Uterus (tissue), 4 donors: ENCODE measurements at places on chromosomes 7 and 10.

DNA sequence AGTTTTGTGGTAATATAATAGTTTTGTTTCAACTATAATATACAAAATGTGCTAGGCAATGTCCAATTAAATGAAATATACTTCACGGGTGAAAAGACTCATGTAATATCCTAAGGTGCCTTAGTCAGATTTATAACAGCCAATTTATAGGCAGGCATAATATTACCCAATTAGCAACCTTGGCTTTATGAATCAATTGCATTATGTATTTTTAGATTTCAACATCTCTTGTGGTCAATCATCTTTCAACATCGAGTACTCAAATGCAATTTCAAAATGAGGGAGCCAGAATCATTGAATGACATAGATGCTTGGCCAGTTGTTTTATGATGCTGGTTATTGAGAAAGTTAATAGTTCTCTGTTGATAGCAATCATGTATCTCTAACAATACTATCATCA, 110.3 kb upstream of the SP8 start:
- no peak for DNase-seq

- DNase-seq = no peak
These were observed 42.6 kb upstream of the ANAPC16 start for GRCh38 chr10:72173262-72173618.

DNA sequence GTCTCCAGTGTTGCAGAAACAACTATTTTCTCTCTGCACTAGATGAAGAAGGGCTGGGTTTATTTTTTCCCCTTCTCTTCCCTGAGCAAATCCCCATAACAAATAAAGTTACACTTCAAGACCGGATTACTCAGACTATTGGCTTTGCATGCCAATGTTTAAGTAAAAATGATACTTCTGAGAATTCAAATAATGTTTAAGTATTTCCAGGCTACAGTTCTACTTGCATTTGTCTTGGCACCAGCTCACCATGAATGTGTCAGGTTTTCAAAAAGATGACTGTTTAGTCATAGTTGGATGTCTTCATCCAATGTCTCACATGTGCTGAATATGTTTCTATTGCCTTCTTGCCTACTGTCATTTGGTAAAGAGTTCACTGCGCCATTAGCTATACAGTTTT, 912.6 kb downstream of the GATA3 start:
- no peak for DNase-seq

DNA sequence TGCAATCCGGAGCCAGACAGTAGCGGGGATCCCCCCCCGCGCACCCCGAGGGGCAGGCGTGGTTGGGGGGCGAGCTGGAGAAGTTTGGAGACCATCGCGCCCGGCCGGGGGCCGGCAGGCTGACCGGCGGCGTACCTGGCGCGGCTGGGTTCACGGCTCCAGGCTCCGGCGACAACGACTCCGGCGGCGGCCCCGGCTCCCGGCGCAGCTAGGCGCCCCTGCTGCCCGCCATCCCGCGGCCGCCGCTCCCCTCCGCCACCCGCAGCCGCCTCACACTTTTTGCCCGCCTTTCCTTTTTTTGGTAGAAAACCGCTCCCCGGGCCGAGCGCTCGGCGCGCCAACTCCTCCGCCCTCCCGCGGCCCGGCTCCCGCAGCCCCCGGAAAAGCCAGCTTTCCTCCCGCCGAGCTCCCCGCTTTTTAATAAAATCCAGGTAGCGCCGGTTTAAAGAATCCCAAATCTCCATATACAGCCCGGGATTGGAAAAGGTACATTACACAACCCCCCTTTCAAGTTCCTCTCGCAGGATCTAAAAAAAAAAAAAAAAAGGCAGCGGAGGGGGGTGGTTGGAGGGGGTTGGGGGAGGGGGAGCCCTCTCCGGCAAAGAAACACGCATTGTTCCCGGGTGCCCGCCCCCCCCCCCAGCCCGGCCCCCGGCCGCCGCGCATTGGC, at the start of gene TNRC18:
TSS of gene TNRC18 (minus strand) at position 529 of the 670 bp plus-strand sequence. CDS start 2,588 bp downstream, outside the sequence.
- peak; percentile 58 for DNase-seq

- no peak for DNase-seq
These were observed 111.7 kb downstream of the PDGFA start for GRCh38 chr7:407721-408539.

GRCh38 chr10:78465431-78465830, 431.8 kb downstream of the RPS24 start:
- no peak for DNase-seq

- no peak for DNase-seq
These were observed 91.8 kb downstream of the PTPRN2 start for GRCh38 chr7:158495786-158496185.

DNA sequence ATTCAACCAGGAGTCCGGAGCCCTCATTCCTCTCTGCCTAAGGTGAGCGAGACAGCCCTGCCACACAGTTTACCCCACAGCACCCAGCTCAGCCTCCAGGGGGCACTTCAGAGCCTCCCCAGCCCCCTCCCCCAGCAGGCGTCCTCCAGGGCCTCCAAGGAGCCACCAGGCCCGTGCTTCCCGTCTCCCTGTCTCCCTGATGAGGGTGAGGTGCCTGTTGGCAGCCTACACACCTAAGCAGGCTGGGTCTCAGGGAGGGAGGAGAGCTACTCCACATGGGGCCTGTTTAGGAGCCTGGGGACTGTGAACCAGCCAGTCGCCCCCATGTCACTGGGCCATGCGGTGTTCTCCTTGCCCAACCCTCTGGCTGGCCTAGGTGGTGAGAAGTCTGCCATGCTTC, 28.9 kb upstream of the TRIM8 start:
- no peak for DNase-seq

- DNase-seq = no peak
These were observed 619.6 kb upstream of the AUTS2 start for GRCh38 chr7:68978710-68979109.

DNA sequence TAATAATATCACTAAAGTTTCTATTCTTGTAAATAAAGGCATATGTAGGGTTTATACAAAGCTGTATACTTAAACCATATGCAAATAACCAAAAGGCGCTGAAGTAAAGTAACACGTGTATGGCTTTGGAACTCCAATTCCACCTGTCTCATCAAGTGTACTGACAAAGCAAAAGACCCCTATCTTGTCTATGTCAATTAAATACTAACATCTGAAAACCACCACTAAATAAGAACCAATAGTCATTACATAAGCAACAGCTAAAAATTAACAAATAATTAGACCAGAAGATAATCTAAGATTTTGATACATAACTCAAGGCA, 93.9 kb downstream of the KMT2C start:
- no peak for DNase-seq

- no peak for DNase-seq
These were observed 145.9 kb upstream of the FAM13C start for GRCh38 chr10:59508296-59508695.

GRCh38 chr10:97915346-97916131, 65.9 kb downstream of the GOLGA7B start:
- DNase-seq = no peak

GRCh38 chr10:115084277-115084850, 8.8 kb upstream of the ATRNL1 start:
- DNase-seq = no peak

DNA sequence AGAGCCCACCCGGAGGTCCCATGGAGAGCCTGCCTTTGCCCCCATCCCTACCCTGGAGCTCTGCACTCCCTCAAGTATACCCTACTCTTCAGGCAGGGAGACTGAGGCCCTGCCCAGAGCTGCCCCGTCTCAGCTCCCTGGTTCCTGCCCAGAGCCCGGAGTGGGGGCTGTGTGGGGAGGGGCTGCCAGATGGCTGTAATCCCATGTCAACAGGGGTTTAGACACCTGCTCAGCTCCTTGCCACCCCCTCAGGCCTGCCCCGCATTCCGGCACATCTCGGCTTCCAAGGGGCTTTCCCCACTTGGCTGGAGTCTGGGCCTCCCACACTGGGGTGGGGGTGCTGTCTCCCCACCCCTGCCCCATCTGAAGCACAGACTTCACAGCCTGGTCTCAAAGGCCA, 20.9 kb upstream of the LFNG start:
- DNase-seq = no peak

DNA sequence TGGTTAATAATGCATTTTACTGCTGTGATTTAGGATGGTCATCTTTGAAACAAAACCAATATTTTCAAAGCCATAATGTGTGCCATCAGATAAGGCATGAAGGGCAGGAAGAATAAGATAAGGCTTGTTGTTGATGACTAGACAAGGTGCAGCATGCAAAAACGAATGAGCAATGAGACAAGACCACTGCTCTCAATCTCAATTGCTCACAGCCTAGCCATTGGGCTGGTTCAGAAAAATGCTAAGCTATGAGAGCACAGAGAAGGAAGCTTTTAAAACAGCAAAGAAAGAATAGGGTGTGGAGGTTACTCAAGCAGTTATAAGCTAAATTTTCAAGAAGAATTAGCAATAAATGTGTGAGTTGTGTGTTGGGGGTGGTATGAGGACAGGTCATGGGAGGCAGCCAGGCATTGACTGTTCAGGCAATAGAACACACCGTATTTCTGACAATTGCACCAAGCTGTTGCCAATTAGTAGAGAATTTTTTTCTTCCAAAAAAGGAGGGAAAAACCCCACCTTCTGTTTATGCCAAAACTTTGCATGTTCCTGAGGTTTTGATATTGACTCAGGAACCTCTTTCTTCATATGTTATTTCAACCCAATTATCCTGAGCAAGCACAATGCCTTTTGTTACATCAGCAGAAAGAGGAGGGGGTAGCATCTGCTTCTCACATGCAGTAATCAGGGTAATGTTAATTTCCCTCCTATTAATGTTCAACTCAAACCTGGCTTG, 276.5 kb downstream of the HDAC9 start:
- DNase-seq = no peak

DNA sequence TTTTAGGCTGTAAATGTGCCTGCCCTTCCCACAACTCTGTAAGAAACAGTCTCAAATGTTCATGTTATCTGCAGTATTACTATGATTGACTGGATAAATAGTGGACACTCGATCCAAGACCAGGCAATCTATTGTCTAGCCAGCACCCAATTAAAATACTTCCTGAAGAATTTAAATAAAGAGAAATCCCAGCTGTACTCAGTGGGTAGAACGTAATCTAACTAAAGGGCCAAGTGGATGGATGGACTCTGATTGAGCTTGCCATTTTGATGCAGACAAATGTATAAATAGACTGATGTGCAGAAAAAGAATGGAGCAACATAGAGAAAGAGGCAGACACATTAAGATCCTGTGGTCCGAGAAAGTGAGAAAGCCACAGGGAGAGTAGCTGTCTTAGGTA, 158.0 kb downstream of the IPMK start:
- DNase-seq = no peak

- DNase-seq = no peak
These were observed 8.3 kb downstream of the ANKRD7 start for GRCh38 chr7:118232837-118233236.

DNA sequence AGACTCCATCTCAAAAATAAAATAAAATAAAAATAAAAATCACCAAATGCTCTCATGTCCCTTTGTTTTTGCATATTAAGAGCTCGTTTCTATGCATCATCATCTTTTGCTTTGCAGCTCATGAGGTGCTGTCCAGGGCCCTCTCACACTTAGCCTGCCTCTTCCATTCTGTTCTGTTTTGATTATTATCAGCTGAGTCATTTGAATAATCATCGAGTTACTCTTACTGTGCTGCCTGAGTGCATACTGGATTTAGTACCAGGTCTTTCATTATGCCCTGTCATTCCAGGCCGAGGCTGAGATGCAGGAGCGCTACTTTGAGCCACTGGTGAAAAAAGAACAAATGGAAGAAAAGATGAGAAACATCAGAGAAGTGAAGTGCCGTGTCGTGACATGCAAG, 33.0 kb downstream of the UCMA start:
- no peak for DNase-seq

- no peak for DNase-seq
These were observed 303.1 kb downstream of the FZD1 start for GRCh38 chr7:91567081-91568012.

DNA sequence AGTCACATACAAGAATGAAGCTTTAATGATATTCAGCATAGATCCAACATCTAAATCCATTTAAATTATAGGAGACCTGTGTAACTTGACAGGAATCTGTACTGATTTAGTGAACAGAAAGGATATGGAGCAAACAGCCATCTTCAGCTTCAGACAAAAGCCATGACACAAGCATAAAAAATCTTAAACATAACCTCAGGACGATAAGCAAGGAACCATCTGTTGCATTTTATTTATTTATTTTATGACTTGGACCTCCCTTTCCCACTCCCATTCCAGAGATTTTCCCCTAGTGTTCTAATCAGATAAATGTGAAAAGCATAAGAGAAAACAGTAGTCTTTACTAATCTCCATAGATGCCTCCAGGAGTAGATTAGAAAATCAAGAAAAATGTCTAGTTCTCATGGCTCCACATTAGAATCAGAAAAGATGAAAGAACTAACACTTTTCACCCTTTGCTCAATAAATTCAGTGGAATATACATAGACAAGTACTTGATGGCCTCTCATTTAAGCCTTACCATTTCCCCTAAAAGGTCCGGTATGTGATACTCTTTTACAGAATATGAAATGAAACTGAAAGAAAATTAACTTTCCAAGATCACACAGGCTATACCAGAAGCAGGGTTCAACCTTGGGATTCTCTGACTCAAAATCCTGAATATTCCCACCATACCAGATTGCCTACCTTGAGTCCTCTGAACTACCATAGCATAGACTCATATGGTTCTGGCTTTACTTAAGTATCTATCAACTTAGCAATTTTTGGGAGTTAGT, 15.2 kb downstream of the CACNA2D1 start:
- DNase-seq = no peak

DNA sequence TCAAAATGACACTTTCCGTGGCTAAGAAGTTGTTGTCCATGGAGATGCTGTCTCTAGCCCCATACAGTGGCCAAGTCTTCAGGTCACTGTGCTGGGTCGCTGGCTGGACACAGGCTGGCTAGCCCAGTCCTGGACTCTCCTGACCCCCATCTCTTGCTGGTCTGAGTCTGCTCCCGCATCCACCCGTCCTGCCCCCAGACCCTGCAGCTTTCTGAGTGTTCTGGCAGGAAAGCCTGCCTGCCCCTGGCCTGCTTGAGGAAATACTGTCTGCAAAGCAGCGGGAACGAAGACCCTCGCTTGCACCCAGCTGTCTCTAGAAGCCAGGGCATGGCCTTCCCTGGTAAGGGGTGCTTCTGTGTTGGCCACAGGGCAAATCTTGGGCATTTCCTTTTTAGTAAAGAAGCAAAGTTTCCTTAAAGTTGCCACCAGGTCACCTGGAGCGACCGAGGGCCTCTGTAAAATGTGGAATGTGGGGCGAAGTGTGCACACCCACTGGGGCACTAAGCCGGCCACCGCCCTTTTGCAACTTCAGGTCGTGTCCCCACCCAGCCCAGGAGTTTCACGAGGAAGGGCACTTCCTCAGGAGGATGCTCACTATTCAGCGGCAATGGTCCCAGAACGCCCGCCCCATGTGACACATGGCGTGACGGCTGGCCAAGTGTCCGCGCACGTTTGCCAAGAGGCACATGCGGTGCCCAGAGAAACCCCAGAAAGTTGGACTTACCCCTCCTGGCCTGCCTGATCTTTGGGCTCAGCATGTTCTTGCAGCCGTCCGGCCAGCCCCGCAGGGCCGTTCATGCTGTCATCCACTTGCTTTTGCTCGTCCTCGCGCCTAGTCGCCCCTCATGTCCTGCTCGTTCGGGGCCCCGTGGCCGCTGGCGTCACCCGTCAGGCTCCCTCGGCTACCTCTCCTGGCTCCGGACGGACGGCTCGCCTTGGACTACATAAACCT, 558 bp downstream of the ARHGAP22 start:
- peak; percentile 25 for DNase-seq
